ENCODE measurements at places on chromosomes 2 and 18.

DNA sequence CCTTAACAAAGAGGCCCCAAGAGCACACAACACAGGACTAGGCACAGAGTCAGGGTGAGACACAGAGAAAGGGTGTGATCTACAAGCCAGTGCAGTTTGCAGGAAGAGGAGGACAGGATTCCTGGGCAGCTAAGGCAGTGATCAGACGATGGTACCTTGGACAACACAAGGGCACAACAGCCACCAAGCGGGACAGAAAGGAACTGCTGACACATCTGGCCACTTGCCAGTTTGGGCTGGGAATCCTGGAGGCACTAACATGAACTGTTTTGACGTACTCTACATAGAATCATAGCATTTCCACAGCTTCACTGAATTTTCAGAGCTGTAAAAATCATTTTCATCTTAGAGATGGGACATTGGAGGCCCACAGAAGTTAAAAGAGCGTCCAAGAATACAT is 221.5 kb upstream of the SLC35G4 start:
- peak; percentile 18 for DNase-seq

- DNase-seq = no peak
Measured at GRCh38 chr2:216670266-216671080, 24.9 kb downstream of the IGFBP5 start.

DNA sequence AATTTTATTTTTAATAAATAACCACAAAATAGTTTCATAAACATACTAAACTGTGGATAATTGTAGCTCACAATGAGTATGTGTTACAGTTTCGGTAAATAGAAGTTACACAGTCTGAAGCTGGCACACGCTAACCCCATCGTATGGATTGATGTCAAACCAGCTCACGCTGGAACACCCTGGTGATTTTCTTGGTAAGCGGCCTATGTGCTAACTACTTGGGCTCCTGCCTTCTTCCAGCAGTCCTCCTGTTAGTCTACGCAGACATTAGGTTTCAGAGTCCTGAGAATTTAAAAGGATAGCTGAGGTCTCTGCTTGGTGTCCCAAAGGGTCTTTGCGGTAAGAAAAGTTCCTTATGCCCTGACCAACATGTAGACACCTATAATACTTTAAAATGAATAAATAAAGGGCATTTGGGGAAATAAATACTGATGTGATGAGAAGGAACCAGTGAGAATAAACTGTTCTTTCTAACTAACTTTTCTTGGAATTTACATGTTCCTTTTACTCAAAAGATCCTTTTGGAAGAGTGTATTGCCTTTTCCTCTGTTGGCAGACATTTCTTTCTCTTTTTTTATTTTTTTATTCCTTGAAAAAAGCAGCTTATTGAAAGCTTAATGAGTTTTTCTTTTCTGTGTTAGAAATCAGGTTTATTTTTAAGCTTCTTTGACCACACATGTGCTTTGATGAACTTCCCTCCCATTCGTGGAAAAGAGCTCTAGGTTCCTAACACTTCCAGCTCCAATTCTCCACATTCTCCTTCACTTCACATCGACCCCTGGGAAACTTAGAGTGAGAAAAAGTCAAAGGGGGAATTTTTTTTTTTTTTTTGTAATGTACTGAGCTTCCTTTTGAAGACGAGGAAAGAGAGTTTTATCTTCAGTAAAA is 322.2 kb downstream of the IRS1 start:
- DNase-seq = no peak

DNA sequence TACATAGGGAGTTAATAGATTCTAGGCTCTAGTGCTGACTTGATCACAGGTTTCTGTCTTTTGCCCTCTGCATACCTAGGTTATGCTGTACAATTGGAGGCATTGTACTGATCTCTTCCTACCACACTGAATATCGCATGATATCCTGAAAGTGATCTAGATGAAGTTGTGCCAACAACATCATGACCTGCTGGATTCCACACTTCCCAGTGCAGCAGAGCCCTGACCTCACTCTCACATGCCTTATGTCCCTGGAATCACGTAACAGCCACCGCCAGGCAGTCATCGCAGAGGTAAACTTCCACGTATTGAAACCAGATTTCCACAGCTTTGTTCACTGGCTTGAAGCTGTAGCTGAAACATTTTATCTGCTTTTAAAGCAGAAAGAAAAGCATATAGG is 214.0 kb downstream of the ANKRD30B start:
- DNase-seq = no peak

- DNase-seq = peak; percentile 75
Measured at GRCh38 chr2:225400060-225400511, 576 bp downstream of the NYAP2 start.

DNA sequence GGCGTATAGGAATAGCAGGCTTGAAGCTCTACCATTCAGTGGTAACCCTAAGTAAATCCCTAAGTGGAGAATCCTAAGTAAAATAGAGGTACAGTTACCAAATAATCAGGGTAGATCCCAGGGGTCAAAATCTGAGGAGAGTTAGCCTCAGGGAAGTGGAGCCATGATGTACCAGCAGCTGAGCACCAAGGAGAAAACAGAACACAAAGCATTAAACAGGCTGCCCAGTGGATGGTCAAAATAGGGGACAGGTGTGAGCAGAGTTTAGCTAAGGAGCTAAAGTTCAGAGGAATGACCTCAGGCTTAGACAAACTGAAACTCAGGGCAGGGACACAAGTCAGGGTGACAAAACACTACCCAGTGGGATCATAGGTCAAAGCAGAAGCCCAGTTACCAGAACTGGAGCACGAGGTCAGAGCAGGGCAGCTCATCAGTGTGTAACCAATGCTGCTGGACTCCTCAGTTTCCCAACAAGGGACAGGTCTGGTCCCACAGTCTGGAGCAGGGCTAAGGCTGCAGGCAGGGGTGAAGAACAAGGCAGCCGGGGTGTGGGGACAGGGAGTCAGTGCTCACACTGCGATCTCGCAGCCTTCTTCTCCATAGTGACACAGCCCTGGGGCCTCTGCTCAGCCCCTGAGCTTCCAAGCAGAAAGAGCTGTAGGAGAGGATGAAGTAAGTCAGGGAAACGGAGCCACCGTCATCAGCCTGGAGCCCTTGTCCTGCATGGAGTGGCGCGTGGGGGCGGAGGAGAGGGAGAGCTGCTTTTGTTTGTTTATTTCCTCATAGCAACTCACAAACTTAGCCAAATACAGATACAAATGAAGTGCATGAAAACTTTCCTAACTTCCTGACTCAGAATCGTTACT is 264.0 kb downstream of the MREG start:
- DNase-seq = no peak

- peak; percentile 22 for DNase-seq
Measured at GRCh38 chr2:3007135-3007534, 370.5 kb downstream of the EIPR1 start.

- DNase-seq = peak; percentile 70
Measured at GRCh38 chr2:24920809-24921441, 888 bp upstream of the ADCY3 start.

DNA sequence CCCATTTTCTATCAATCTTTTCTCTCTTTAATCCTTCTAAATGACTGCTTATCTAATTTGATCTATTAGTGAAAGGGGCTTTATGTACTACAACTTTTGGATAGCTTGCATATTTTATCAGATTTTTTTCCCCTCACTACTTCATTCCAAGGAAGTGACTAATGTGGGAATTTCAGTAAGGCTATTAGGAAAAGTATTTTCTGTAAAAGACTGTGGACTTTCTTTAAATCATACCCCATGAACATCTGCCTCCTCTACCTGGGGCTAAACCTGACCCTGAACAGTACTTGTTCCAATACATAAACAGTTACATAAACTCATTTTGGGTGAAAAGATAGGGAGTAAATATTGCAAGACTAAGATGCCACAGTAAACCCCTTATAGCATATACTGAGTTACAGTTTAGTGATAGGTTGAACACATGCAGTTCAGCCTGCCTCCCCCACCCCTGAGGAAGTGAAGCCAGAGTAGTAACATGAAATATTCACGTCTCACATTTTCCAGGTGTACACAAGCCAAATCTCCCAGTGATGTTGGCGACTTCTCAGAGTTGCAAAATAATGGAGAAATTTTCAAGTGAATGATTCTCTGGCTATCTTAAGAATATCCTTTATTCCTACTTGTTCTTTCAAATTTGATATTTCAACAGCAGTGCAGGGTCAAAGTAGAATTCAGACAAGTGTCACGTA is 590.9 kb upstream of the ZEB2 start:
- no peak for DNase-seq

GRCh38 chr18:26480897-26481795 is 67.2 kb downstream of the KCTD1 start:
- no peak for DNase-seq

DNA sequence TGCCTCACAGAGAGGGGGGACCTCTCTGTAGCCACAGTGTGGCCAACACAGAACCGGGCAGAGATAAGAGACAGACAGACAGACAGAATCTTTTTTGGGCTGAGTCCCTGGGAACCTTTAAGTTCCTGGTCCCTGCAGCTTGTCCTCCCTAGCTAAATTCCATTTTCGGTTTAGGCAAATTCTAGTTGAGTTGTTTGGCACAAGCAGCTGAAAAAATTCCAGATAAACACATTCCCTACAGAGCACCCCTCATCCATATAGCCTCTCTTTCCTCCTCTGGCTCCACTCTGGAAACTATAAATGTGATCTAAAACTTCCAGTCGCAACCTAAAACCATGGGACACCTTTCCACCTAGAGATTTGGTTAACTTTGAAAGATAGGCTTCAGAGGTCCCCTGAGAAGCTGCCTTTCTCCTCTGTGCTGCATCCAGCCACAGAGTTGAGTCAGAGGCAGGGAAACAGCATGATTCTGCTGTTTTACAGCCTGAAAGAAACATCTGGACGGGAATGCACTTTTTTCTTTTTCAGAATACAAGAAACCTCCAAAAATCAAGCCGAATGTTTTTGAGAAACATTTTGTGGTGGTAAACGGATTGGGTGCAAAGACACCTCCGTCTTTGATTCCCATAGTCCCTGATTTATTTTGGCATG is 30.9 kb downstream of the SLC4A3 start:
- no peak for DNase-seq

DNA sequence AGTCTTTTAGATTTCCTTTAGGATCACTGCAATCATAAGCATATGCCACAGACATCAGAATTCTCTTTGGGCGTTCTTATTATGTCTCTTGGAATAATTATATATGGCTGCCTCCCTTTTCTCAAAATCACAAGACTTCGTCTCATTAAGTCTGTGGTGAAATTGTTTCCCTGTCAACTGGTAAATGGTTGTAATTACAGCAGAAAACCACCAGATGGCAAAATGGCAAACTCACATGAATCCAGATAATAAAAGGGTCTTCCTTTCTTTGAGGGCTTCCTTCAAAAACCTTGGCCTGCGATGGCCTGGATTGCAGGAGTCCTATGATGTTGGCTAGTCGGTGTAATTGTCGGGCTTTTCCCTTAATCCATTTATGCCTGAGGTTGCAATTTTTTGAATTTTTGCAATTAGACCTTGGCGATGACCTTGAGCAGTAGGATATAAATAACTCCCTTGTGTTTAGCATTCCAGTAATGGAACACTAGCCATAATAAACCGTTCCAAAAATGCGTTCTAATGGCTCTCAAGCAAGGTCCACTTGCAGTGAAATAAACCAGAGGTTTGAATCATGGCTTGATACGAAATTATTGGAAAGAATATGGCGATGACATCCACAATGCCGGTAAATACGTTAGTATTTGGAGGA is 656.4 kb downstream of the MBD2 start:
- peak; percentile 66 for DNase-seq

DNA sequence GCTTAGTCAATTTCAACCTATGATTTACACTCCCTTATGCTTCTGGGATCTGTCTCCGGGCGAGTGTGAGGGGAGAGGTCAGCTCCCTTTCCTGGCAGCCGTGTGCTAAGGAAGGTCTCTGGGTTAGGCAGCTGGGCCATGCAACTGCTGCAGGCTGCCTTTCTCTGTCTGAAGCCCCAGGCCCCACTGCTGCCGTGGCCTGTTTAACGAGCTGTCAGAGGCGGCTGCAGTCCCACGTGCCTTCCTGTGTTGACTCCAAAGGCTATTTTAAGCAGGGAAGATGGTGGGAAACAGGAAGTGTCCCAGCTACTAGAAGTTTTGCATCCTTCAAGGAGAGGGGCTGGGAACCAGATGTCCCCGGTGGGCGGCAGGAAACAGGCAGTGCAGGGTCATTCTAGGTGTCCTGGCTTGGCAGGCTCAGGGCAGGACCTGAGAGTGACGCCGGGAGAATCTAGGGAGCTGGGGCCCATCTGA is 186.4 kb downstream of the TNS1 start:
- no peak for DNase-seq

DNA sequence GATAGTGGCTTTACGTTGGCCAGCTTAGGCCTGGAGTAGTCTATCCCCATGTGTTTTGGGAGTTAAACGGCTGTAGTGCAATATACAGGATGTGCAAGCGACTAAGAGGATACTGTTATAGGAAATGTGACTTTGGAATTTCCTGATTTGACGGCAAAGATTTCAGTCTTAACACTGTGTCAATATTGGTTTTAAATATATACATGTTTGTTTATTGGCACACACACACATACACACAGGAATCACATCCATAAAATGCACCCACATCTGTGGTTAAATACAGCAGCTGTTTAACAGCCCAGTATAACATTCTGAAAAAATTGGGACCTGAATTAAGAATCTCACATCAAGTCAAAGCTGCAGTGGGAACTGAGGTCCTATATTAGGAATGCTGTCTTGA is 347.1 kb downstream of the TXNL1 start:
- no peak for DNase-seq

DNA sequence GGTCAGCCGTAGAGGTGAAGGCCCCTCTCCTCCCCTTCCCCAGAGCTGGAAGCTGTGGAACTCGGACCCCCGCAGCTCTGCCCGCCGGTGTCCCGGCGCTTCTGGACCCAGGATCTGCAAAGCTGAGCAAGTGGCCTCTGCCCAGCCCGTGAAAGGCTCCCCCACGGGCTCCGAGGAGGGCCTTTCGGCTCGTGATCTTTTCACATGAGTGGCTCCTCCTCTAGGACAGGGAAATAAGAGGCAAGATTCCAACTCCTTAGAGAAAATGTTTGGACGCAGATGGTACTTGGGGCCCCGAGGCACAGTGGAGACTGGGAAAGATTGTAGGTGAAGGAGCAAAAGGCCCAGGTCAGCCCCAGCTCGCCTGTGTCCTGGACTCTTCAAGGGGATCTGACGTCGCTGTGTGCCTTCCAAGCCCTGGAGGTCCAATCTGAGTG is 48.2 kb upstream of the SP3 start:
- DNase-seq = no peak

DNA sequence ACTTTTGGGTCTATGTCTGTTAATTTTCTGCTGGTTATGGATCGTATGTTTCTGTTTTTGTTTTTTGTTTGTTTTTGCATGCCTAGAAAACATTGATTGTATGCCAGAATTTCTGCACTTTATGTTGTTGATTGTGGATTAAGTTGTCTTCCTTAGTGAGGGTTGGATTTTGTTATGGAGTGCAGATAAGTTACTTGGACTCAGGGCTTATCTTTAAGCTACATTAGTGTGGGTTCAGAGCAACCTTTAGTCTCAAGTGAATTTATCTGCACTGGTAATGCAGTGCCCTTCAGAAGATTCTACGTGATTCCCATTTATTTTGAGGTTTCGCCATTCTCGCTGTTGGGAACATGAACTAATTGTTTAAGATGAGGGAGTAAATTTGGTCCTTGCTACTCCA is 32.9 kb downstream of the UBR3 start:
- DNase-seq = no peak
